ENCODE measurements at places on chromosomes 2 and 18. TPM values are rescaled to one million over a fixed set of nuclear protein-coding genes. Genes with fewer than 3 reads are reported as not detected.

- H3K4me3 ChIP-seq, result no peak overlapping the region
- peaks cover 36% of the 10 kb centered on the region for H3K4me1 ChIP-seq
- DNase-seq, result no peak
- H3K27me3 ChIP-seq, result no peaks in the 10 kb centered on the region
- H3K36me3 ChIP-seq, result no peaks in the 10 kb centered on the region
Observed at GRCh38 chr2:69774984-69775982, 33.3 kb downstream of the ANXA4 start.

- H3K4me3 ChIP-seq, result no peak overlapping the region
- H3K27me3 ChIP-seq, result peaks cover 30% of the 10 kb centered on the region
- no peaks in the 10 kb centered on the region for H3K4me1 ChIP-seq
- H3K36me3 ChIP-seq, result no peaks in the 10 kb centered on the region
- H3K27ac ChIP-seq, result no peak overlapping the region
Observed at GRCh38 chr2:74407682-74408081, 13.7 kb downstream of the C2orf81 start.

DNA sequence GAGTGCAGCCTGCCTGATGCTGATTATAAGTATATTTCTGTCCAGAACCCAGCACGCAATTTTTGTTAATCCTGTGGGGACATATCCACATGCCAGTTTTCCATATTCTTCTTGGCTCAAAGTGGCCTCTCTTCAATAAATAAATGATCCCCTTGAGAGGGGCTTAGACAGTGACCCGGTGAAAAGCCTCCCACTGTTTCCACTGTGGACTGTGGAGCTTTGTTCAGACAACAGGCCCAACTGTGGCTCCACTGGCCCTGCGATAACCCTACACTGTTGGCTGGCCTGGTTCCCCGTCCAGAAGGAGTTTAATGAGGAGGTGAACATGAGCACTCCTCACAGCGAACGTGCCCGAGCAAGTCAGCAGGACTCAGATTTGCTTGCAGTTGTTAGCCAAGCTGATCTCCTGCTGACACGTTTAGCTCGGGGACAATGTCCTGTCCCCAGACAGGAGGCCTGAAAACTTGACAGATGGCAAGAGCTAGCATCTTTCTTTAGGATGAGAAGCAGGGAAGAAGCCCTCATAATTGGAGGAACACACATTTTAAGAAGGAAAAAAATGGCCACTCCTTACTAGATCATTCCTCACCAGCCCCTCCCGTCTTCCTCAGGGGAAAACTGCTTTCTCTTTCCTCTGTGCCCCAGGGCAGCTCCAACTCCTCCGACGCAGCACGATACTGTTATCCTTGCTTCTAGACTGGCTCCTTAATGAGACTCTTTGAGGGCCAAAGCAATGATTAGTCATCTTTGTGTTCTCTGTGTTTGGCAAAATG lies 20.0 kb upstream of the MTCL1 start:
- no peaks in the 10 kb centered on the region for H3K27me3 ChIP-seq
- peak overlapping the region; percentile 86 for H3K27ac ChIP-seq
- no peak overlapping the region for H3K4me3 ChIP-seq
- peak; percentile 81 for DNase-seq
- peaks cover 16% of the 10 kb centered on the region for H3K4me1 ChIP-seq

- peaks cover 46% of the 10 kb centered on the region for H3K4me1 ChIP-seq
- H3K36me3 ChIP-seq, result peaks cover 38% of the 10 kb centered on the region
- H3K27ac ChIP-seq, result peak overlapping the region; percentile 97
- no peak overlapping the region for H3K4me3 ChIP-seq
Observed at GRCh38 chr2:86038291-86039081, 67.2 kb downstream of the POLR1A start.

- no peak for DNase-seq
- peaks cover 2% of the 10 kb centered on the region for H3K4me1 ChIP-seq
- no peak overlapping the region for H3K27ac ChIP-seq
- H3K27me3 ChIP-seq, result no peaks in the 10 kb centered on the region
- no peak overlapping the region for H3K4me3 ChIP-seq
Observed at GRCh38 chr2:225756198-225756597, 356.7 kb downstream of the NYAP2 start.

DNA sequence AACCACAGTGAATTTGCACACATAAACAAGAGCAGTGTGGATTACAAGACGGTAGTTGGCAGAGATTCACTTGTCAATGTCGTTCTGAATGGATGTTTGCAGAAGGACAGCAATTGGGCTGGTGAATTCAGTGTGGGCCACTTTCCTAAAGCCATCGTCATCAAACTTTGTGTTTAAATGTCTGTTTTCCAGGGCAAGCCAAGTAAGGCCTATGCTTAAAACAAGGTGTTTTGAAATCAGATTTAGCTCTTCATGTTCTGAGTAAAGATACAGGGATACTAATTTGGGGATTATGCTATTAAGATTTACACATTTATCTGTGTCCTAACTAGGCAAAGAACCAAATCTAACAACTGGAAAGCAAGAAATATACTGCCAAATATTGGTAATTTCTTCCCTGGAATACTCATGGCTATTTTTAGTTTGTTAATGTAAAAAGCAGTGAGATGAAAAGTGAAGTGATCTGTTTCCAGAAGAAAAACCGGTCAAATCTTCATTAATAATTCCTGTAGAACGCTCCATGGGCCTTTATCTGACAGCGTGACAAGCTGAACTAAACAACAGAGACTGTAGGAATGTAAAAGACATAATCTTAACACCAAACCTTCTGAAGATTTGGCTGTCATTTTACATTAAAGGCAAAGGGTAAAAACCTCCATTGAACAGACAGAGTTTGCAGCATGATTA lies 175.7 kb downstream of the ICOS start:
- H3K36me3 ChIP-seq, result no peaks in the 10 kb centered on the region
- peaks cover 63% of the 10 kb centered on the region for H3K4me1 ChIP-seq
- no peak for DNase-seq
- no peak overlapping the region for H3K4me3 ChIP-seq
- H3K27ac ChIP-seq, result peak overlapping the region; percentile 94

- H3K4me1 ChIP-seq, result no peaks in the 10 kb centered on the region
- peak; percentile 8 for DNase-seq
- H3K27ac ChIP-seq, result no peak overlapping the region
- H3K36me3 ChIP-seq, result no peaks in the 10 kb centered on the region
- H3K4me3 ChIP-seq, result no peak overlapping the region
- no peaks in the 10 kb centered on the region for H3K27me3 ChIP-seq
Observed at GRCh38 chr2:74902281-74902860, 56.1 kb upstream of the POLE4 start.

DNA sequence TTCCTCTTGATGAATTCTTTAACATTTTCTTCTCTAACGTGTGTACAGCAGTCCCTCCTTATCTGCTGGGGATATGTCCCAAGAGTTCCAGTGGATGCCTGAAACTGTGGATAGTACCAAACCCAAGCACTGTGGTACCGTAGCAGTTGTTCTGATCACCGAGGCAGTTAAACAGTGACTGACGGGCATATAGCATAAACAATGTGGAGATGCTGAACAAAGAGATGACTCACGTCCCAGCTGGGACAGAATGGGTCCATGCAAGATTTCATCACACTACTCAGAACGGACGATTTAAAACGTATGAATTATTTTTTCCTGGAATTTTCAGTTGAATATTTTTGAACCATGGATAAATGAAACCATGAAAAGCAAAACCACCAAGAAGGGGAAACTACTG lies 54.5 kb upstream of the SPAG16 start:
- H3K27ac ChIP-seq, result peak overlapping the region; percentile 87
- H3K36me3 ChIP-seq, result no peaks in the 10 kb centered on the region
- H3K27me3 ChIP-seq, result no peaks in the 10 kb centered on the region
- no peak for DNase-seq
- peaks cover 37% of the 10 kb centered on the region for H3K4me1 ChIP-seq

The DOK6 gene
- 4.6 TPM for total RNA-seq

The UNC80 gene
- not detected for total RNA-seq

The TTN gene
- not detected for total RNA-seq

The EVA1A gene
- total RNA-seq, result 30.7 TPM

The REEP1 gene
- total RNA-seq, result not detected

All from osteocyte (in vitro differentiated cells).